ENCODE measurements at places on chromosomes 3 and 15.

DNA sequence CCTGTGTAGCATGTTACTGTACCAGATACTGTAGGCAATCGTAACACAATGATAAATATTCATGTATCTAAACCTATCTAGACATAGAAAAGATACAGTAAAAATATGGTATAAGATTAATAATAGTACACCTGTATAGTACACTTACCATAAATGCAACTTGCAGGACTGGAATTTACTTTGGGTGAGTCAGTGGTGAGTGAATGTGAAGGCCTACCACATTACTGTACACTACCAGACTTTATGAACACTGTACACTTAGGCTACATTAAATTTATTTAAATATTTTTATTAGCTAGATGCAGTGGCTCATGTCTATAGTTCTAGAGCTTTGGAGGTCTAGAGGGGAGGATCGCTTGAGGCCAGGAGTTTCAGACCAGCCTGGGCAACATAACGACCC is 186.6 kb upstream of the ROPN1 start:
- no peak for DNase-seq

GRCh38 chr15:67116742-67117141 is 51.3 kb downstream of the SMAD3 start:
- no peak for DNase-seq

- no peak for DNase-seq
Observed at GRCh38 chr3:98587654-98588053, 5.8 kb downstream of the CPOX start.

DNA sequence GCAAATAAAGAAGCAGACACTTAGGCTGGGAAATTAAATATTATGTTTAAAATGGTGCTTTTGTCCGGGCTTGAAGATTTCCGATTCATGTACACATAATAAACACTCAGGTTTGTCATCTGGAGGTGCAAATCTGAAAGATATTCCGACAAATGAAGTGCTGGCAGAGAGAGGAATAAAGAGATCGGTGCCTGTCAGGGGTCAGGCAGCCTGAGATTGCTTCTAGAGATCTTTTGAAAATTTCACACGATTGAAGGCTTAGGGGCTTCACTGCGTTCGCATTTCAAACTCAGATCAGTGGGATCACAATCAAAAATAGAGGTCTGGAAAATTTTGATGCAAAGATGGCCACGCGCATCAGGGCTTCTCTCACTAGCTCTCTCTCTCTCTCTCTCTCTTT is 33.2 kb downstream of the NR2F2 start:
- no peak for DNase-seq

DNA sequence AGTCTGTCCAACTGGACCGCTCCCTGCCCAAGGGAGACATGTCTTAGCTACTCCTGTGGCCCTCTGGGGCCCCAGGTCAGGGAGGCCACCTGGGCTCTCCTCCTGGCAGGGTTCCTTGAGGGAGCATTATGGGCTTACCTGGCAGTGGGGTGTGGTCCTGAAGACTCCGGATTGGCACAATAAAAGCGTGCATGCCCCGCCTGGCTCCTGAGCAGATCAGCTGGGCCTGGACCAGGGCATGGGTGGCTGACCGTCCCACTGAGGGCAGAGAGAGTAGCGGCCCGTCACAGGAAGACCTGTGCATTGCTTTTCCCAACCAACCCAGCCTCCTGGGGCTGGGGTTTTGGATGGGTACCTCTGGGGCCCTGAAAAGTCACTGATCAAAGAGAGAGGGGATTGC is 5.4 kb downstream of the ACOX2 start:
- DNase-seq = no peak

DNA sequence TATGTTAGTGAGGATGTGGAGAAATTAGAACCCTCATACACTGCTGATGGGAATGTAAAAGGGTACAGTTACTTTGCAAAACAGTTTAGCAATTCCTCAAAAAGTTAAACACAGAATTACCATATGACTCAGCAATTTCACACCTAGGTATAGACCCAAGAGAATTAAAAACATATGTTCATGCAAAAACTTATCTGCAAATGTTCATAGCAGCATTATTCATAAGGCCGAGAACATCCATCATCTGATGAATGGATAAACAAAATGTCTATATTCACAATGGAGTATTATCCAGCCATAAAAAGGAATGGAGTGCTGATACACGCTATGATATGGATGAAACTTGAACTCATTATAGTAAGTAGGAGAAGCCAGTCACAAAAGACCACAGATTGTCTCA is 10.3 kb downstream of the SEC13 start:
- DNase-seq = no peak

DNA sequence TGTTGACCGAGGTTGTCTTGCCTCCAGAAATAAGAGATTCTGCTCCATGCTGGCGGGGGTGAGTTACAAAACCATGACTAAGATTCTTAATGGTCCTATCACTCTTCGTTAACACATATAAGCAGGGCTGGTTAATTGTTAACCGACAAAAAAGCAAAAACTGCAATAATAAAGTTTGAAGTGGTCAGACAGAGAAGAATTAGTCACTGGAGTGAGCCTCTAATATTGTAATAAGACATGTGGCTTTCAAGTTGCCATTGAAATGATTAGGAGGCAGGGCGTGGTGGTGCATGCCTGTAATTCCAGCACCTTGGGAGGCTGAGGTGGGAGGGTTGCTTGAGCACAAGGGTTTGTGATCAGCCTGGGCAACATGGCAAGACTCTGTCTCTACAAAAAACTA is 78.4 kb upstream of the NR2F2 start:
- DNase-seq = no peak

GRCh38 chr3:70550723-70551319 is 238.4 kb upstream of the MDFIC2 start:
- DNase-seq = peak; percentile 52

- no peak for DNase-seq
Observed at GRCh38 chr3:63908081-63908736, 4.0 kb downstream of the SCAANT1 start.

GRCh38 chr3:16608816-16609215 is 3.6 kb upstream of the DAZL start:
- DNase-seq = no peak

GRCh38 chr15:71575474-71576045 is 234.8 kb upstream of the NR2E3 start:
- DNase-seq = no peak

DNA sequence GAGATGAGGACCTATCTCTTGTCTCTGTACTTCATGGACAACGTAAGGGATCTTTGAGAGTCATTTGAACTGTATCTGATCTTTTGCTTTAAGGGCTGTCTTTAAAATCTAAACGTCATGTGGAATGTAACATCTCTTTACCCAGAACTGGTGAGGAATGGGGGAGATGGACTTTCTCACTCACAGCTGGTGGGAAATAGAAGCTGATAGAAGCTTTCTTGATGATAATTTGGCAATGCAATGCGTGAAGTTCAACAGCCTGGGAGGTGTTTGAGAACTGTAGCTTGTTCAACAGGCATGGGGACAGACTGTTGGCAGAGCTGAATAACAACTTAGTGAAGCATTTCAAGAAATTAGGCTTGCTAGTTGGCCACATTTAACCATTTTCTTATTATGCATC is 21.5 kb upstream of the RORA start:
- no peak for DNase-seq

- DNase-seq = no peak
Observed at GRCh38 chr3:160078533-160078932, 89.9 kb downstream of the IL12A start.

GRCh38 chr3:39937315-39937714 is 127.9 kb downstream of the MYRIP start:
- DNase-seq = no peak

DNA sequence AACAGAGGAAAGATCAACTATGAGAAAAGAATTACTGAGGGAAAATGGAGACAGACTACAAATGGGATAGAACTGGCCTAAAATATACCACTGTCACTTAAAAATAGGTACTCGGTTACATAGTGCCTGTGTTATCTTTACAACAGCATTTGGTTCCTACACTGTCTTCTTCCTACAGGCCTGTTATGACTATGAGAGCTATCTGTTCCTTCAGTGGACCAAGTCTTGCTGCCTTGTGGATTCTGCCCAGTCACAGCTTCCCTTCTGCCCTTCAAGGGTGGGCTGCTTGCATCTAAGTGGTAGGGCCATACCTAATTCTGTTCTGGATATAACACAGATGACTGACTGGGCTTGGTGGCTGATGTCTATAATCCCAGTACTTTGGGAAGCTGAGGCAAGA is 13.8 kb upstream of the ARHGEF3 start:
- DNase-seq = no peak

- no peak for DNase-seq
Observed at GRCh38 chr15:89665449-89666181, 10.3 kb upstream of the KIF7 start.

- no peak for DNase-seq
Observed at GRCh38 chr3:29827756-29828155, 546.9 kb downstream of the RBMS3 start.

GRCh38 chr3:20574746-20575145 is 388.7 kb upstream of the SGO1 start:
- DNase-seq = no peak

DNA sequence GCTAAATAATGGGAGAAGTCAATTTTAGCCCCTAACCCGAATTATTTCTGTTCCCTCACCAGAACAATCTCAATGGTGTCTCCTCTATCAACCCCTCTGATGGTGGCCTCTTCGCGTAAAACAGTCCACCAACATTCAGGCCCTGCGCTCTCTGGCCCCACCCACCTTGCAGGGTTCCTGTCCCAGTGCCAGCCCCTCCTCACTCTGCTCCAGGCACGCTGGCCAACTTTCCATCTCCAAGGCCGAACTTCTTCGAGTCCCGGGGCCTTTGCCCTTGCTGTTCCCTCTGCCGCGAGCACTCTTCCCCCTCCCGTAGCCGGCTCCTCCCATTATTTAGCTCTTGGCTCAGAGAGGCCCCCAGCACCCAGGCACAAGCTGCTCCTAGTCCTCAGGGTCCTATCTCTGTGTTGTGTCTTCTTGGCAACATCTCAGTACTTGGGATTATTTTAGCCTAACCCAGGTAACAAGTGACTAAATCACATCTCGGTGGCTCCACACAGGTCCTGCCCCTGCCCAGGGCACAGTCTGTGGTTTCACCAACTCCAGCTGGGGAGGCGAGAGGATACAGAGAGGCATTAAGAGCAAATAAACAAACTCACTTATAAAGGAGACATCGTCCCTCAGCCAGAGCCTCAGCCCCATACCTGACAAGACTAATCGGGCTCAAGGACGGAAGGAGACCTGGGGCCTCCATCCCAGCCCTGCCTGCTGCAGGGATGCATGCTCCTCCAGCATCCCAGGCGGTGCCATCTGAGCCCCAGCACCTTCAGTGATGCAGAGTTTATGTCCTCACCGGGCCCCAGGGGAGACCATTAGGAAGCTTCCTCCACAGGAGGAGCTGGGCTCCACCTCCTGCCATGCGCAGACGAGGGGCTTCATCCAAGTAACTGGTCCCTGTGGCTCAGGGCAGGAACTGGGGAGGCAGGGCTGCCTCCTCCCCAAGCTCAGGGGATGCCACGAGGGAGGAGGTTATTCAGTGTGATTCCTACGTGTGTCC is 19.7 kb upstream of the IQSEC1 start:
- no peak for DNase-seq

DNA sequence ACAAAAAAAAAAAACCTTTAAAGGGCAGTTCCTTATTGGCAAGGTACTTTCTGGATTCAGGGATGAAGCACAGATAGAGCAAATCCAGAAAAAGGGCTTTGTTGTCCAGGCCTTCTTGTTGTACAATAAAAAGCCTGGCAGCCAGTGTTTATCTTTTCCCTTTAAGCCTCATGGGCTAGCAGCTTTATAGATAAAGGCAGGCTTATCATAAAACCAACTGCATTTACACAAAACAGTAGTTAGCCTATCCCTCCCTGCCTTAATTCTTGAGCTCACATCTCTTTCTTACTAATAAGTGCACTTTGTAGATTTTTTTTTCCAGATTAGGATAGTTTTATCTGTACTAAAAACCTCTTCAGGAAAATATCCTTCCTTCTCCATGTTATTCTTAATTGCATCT is 662.8 kb upstream of the CCDC54 start:
- no peak for DNase-seq

GRCh38 chr15:60890375-60891230 is 338.5 kb downstream of the RORA start:
- no peak for DNase-seq

- DNase-seq = no peak
Observed at GRCh38 chr3:182215881-182216280, 504.2 kb downstream of the SOX2 start.

- no peak for DNase-seq
Observed at GRCh38 chr3:175002732-175003143, 143.6 kb downstream of the NAALADL2 start.

GRCh38 chr3:138809500-138810256 is 25.1 kb downstream of the PIK3CB start:
- DNase-seq = no peak

DNA sequence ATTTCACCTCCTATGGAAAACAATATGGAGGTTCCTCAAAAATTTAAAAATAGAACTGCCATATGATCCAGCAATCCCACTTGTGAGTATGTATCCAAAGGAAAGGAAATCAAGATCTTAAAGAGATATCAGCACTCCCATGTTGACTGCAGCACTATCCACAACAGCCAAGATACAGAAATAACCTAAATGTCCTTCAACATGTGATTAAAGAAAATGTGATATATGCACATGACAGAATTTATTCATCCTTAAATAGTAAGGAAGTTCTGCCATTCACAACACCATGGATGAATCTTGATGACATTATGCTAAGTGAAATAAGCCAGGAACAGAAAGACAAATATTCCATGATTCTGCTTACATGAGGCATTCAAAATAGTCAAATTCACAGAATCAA is 303.6 kb upstream of the LRRN1 start:
- DNase-seq = no peak

DNA sequence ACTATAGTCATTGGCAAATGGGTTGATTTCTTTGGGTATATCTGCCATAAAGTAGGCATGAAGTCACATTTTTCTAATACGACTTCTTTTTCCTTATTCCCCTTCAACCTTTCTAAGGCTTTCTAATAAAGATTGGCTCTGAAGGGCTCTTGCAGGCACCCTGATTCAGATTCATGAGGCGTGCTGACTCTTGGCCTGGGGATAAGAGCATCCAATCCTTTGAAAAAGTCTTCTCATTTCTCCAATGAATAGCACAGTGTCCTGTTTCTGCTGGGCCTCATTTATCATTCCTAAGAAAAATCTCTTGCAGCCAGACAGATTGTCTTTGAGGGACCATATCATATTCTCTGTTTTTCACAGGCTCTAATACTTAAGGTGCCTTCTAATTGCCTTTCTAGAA is 32.3 kb upstream of the BNIP2 start:
- no peak for DNase-seq

GRCh38 chr3:57227930-57228751 is 612 bp downstream of the APPL1 start:
- DNase-seq = peak; percentile 4

DNA sequence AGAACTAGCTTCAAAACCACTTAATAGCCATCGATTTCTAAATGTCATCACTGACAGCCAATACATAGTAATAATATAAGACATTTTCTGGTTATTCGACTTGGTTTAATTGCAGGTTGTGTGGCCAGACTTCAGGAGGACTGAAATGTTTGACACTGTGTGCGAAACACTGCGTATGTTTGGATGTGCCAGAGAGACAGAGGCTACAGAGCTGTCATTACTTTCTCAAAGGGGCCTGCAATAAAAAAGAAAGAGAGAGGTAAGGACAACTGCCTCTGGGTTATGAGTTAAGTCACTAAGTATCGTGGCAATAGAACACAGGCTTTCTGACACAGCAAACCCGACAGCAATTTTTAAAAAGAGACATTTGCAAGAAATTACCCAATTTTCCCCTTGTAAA is 882 bp downstream of the LMOD3 start:
- DNase-seq = no peak

GRCh38 chr3:37456270-37456708 is 281.9 kb upstream of the LRRFIP2 start:
- DNase-seq = no peak

- no peak for DNase-seq
Observed at GRCh38 chr3:150783920-150784746, 21.2 kb upstream of the SIAH2 start.
